ENCODE measurements at places on chromosomes 6 and 20.
A peak's percentile ranks its signal among the peaks of the same experiment; 100 is the strongest.

DNA sequence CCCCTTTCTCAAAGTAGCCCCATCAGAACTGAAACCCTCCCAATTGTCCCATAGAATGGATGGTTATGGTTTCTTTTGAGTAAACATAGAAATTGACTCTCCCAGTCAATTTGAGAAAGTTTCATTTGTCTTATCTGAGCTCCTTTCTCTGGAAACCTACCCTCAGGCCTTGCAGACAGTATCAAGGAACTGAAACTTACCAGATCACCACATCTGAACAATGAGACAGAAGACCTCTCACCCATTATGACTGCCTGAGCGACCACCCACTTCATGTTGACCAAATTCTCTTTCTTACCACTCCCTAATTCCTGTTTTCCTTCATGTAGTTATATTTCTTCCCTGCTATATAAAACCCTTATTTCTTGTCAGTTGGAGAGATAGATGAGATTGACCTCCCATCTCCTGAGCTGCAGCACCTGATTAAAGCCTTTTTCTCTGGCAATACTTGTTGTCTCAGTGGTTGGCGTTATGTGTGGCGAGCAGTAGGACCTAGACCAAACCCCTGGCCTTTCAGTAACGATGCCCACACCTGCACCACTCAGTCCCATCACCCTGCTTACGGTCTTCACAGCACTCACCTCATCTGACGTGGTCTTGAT, 138.9 kb downstream of the ZNF217 start:
- no peak for DNase-seq

DNA sequence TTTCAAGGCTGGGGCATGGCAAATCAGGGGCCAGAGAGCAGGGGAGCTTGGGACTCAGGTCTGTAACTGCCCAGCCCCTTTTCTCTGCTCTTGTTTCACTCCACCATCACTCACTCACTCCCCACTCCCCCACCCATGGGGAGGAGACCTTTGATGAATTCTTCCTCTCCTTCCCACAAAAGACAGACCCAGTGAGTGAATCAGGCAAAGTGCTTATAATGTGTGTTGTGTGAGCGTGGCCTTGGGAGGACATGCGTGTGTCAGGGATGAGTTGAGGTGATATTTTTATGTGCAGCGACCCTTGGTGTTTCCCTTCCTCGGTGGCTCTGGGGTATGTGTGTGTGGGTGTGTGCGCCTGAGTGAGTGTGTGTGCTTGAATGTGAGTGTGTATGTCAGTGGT, 1.0 kb upstream of the CUL9 start:
- DNase-seq: no peak

DNA sequence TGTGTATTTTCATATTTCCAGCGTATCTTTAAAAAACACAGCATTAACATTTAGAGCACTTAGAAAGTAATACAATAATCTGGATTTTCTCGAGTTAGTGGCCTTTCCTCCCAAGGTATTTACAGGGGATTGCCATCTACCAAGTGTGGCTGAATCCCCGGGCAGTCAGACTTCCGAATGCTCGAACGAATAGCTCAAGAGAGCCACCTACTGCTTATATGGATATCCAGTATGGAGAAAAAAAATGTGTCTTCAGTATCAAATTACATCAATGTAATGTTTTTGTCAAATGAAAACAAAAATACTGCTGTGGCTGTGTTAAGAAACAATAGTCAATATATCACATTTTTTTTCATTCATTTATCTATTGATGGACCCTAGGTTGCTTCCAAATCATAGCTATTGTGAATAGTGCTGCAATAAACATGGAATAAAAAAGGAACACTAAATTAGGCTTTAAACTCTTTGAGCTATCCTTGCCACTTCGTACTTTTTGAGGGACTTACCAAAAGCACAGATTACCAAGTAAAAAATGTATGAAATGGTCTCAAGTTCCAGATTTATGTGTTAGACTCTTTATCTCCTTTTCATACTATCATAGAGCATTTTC, 654.5 kb upstream of the PTCHD4 start:
- DNase-seq: peak; percentile 57

DNA sequence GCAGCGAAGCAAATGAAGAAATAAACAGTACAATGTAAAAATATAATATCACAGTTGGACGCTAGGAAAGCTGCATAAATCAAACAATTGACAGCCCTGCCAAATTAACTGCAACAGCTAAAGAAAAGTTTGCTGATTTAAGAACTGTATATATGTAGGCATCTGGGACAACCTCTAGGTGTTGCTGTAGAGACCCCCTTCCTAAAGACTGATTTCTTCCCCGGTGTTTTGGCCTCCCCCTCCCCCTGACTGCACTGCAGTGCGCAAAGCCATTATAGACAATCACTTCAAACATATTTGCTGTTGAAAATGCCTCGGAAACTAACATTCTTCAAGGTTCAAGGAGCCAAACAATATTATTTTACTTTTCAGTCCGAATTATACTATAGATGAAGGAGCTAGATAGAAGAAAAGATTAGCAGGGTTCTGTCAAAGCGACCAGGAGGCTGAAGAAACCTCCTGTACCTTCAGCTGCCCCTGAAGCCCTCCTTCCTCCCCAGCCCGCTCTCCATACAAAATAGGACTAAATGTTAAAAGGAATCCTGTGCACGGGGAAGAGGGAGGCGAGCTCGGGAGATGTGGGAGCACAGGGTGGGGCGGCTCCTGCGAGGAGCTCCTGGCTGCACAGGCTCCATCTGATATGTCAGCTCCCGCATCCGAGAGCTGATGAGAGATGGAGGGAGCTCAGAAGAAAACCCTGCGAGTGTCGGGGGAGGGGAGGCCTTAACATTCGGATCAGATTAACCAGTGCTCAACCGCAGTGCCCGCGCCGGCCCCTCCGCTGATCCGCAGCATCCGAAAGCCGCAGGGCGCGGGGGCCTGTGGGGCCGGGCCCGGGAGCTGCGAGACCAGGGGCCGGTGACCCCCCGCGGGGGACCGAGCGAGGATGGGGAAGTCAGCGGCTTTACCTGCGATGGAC, 822 bp downstream of the ELOVL4 start:
- DNase-seq: peak; percentile 84

- no peak for DNase-seq
These were observed 246.8 kb upstream of the SGK1 start for GRCh38 chr6:134564705-134565104.

All from NCI-H2171 treated with DMSO at 0.1 percent for 48 hours (cell line).